ENCODE measurements at places on chromosomes 12 and 14.
A peak's percentile ranks its signal among the peaks of the same experiment; 100 is the strongest.

DNA sequence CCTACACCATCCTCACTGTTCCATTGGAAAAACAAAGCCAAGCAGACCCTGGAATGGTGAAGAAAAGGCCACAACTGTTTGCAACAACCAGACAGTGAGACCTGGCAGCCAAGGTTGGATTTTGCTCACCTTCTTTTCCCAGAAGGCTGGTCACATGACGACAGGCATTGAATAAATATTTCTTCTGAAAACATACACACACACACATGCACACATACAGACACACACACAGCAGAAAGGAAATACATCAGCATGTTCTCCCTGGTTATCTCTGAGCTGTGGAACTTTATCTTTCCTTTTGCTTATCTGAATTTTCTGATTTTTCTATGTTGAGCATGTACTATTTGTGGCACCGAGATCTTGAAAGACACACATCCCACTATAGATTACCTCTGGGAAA is 38.0 kb upstream of the CCDC60 start:
- DNase-seq: no peak

GRCh38 chr12:123607756-123608155 is 5.9 kb downstream of the DDX55 start:
- no peak for DNase-seq

DNA sequence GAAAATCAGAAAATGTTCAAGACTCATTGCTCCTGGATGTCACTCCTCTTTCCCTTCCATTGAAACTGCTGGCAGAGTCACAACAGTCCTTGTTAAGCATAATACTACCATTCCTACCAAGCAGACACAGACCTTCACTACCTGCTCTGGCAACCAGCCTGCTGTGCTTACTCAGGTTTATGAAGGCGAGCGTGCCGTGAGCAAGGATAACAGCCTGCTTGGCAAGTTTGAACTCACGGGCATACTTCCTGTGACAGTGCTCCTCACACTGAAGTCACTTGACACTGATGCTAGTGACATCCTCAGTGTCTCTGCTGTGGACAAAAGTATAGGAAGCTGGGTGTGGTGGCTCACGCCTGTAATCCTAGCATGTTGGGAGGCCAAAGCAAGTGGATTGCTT is 15.7 kb upstream of the PHETA1 start:
- DNase-seq: no peak

DNA sequence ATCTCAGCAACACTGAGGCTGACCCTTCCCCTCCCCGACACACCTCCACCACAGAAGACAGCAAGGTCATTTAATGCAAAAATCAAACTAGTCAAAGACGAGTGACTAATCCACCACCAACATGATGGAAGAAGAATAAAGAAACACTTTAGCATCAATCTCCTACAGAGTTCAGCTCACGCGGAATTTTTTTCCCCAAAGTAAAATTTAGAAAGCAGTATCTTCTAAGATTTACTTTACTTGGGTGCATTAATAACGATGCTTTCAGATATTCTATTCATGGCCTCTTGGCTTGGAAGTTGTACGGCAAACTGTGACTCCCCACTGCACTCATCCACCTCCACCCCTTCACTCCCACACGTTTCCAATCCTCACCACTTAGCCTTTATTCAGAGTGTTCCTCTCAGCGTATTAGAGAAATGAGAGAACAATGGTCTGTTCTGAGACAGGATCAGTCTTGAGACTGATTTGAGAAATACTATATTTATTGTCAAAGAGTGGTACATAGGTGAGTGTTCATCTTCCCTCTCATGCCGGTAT is 1.9 kb downstream of the EGLN3 start:
- DNase-seq: no peak

- peak; percentile 50 for DNase-seq
Measured at GRCh38 chr12:104656921-104657320, 200.2 kb downstream of the CHST11 start.

DNA sequence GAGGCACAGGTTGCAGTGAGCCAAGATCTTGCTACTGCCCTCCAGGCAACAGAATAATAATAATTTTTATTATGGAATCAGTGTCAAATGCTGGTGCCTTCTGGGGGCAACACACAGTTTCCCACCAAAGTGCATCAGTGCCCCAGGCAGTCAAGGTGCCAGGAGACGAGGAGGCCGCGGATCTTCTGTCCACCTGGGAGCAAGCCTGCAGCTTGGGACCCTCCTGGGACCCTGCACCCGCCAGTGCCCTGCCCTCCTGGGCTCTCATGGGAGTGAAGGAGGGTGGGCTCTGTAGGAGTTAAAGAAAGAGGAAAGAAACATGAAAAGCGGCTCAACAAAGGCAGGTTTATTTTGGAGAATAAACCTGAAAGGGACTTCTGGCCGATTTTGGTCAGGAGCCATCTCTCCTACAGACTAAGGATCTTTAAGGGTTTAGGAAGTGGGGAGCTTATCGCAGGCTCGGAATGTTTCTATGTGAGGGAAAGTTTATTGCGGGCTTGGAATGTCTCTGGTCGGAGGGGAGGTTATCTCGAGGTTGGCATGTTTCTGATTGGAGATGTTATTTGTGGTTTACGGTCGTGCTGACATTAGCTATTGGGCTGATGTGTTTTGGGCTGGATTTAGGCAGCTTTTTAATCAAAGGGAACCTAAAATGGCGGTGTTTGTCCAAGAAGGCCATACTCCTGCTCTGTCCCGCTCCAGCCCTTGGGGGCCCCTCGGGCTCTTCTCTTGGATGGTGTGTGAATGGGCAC is 1.1 kb upstream of the ASPG start:
- DNase-seq: no peak

- no peak for DNase-seq
Measured at GRCh38 chr12:43267818-43268217, 284.2 kb downstream of the ADAMTS20 start.

GRCh38 chr14:30303350-30303749 is 255.6 kb upstream of the G2E3 start:
- DNase-seq: no peak

- no peak for DNase-seq
Measured at GRCh38 chr12:4954621-4955354, 45.1 kb downstream of the KCNA1 start.

- no peak for DNase-seq
Measured at GRCh38 chr14:72549026-72549425, 344.9 kb downstream of the DPF3 start.

DNA sequence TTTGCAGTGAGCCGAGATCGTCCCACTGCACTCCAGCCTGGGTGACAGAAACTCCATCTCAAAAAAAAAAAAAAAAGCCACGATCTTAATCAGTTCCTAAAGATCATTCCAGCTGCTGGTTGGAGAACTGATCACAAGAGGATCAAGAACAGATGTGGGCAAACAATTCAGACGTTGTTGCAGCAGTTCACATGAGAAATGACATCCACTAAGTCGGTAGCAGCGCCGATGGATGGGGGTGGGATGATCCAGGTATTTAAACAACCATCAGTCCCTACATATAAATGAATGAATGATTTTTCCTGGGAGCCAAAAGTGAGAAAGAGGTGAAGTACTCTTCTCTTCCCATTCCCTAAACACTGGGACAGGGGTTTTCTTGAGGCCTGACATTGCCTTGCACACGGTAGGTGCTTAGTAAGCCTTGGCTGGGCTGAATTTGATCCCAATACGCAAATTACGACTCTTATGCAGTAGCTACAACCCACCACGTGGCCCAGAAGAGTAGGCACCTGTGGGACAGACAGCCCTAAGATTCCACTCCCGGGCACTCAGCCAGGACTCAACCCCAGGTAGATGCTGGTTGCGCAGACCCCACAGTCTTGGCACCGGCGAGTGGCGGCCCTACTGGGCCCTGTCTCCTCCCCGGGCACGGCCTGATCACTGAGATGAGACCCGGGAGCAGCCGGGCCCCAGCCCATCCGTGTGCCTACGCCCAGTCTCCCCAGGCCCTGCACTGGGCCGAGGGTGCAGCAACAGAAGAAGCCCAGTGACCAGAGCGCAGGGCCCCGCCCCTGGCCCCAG is 565 bp downstream of the SPRYD3 start:
- no peak for DNase-seq

DNA sequence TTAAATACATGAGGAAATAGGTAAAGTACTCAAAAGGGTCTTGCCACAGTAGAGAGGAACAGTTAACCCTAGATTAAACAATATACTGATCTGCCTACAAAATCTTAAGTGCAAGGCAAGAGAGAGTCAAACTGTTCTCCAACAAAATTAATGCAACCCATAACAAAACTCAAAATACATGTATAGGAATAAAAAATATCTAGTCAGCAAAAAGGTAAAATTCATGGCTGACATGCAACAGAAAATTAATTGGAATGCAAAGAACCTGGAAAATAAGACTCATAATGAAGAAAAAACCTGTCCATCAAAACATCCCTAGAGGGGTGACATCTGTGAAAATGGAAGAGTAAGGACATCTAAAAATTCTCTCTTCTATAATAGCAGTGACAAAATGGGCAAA is 173.6 kb downstream of the ADAMTS20 start:
- DNase-seq: no peak

GRCh38 chr12:28374556-28374955 is 184.3 kb downstream of the CCDC91 start:
- no peak for DNase-seq

GRCh38 chr12:108048686-108049085 is 80.4 kb upstream of the WSCD2 start:
- no peak for DNase-seq

GRCh38 chr14:34147461-34147860 is 196.6 kb upstream of the EGLN3 start:
- no peak for DNase-seq

DNA sequence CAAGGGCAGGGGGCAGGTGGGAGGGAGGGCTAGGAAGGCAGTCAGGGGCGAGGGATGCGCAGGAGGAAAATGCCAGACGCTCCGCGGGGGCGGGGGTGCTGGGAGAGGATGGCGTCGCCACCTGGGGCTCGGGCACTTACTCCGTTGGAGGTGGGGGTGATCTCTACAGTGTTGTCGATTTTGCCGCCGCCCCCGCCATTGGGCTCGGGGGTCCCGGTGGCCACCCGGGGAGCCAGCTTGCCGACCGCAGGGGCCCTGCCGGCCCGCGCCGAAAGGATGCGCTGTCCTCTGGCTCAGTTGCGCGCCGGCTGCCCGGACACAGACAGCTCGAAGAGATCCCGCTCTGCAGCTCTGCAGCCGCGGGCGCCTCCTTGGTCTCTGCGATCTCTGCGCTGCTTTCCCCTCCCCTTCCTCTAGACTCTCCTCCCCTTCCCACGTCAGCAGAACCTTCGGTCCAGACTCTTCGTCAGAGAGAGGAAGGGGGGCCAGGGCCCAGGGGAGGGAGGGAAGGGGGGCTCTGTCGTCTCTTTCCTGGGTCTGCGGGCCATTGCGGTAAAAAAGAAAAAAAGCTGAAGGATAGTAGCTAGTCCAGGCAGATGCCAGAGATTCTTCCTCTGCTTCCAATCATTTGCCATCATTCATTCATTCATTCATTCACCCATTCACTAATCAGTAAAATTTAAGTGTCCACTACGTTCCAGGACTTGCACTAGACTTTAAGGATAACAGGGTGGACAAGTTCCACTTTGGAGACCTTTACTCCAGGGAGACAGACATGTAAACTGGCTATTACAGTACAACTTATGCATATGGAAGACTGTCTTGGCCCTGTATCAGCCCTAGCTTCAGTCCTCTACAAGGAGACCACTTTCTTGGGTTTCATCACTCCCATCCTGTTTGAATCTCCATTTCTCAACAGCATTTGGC is at the start of gene SLC22A17:
Gene SLC22A17, minus strand, starts transcription at position 382 of the 927 bp plus-strand sequence.
- peak; percentile 46 for DNase-seq

GRCh38 chr14:92687681-92688433 is 60.6 kb downstream of the LGMN start:
- DNase-seq: no peak

GRCh38 chr14:91046488-91047072 is 13.9 kb downstream of the RPS6KA5 start:
- DNase-seq: no peak

DNA sequence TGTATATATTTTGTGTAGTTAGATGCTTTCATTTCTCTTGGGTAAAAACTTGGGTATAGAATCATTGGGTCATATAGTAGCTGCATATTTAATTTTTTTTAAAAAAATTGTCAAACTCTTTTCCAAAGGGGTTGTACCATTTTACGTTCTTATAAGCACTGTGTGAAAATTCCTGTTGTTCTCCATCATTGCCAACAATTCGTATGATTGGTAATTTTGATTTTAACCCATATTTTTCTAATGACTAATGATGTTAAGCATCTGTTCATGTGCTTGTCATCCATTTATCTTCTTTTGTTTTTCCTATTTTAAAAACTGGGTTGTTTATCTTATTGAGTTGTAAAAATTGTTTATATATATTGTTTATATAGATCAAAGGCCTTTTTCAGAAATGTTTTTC is 77.4 kb downstream of the OTOGL start:
- DNase-seq: no peak

DNA sequence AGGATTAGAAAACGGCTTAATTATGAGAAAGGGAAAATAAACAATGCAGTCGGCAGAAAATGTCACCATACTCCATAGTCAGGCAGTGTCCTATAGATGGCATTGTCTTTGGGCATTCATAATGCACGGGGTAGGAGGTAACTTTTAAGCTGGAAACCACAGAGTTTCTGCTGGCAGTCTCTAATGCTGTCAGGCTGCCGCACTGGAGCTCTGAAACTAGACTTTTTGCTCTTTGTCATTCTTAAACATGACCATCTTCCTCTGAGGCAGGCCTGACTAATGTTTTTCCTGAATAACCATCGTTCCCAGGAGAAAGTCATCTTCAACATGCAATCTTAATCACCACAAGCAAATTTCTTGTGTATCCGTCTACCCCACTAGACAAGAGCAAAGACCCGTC is 108.8 kb downstream of the ETNK1 start:
- no peak for DNase-seq

GRCh38 chr12:132071040-132071810 is 72.9 kb downstream of the DDX51 start:
- no peak for DNase-seq

DNA sequence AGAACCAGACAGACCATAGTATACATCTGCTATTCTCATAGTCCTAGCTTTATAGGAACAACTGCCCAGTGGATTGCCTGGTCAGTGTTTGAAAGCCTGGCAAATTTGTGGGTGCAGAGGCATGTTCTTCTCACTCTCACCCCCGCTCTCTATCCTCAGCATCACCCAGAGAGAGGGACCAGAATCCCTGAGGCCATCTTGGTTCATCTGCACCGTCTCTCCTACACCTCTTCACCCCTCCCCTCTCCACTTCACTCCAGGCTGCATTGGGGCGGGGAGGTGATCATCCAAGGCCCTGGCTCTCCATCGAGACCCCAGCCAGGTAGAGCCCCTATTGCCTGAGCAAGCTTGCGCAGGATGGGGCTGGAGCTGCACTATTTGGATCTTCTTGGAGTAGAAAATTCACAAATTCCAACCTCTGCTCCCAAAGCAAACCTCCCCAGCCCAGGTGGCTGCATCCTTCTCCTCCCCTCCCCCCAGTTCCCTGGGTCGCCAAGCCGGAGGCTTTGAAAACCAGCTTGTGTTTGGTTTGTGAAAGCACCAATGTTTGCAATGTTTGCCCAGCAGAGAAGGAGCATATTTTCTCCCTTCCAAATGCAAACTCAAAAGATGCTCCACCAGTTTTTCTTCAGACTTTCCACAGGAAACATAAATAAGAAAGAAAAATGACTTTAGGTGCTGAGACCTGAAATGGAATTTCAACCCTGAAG is 18.6 kb upstream of the COL2A1 start:
- DNase-seq: no peak

All from GM04503 (cell line).